Neural progenitor cell (in vitro differentiated cells): ENCODE measurements at places on chromosomes 1 and 21.

DNA sequence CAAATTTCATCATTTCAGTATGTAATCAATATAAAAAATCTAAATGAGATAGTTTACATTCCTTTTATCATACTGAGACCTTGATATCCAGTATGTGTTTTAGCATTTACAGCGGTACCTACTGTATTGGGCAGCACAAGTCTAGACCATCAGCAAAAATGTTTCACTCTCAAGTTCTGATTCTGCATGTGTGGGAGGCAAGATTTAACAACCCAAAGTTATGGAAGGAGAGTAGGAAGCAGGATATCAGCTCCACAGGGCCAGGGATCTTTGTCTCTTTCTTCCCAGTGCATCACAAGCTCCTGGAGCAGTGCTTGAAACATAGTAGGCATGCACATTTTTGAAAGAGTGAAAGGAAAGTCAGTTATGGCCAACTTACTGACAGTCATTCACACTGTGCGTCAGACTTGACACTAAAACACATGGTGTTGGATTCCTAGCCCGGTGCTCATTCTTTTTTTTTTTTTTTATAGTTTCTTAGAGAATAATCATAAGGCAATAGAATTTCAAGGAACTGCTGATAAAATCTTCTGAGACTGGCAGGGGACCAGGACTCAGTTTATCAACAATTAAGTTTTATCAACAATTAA is 6.1 kb downstream of the TENT5C start:
- no peak for DNase-seq

DNA sequence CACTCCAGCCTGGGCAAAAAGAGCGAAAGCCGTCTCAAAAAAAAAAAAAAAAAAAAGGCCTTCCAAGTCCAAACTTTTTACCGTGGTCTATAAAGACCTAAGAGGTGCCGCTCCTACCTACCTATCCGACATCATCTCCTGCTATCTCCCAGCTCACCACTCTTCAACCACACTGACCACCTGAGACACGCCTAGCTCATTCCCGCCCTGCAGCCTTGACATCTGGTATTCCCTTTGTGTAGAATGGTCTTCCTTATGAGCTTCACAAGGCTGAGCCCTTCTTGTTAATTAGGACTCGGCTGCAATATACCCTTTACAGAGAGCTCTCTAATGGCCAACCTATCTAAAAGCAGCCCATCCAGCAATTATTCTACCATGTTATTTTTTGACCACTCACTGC is 680 bp downstream of the MAGOH start:
- peak; percentile 8 for DNase-seq

GRCh38 chr21:45992301-45993209 is 11.0 kb downstream of the COL6A1 start:
- DNase-seq, result no peak

DNA sequence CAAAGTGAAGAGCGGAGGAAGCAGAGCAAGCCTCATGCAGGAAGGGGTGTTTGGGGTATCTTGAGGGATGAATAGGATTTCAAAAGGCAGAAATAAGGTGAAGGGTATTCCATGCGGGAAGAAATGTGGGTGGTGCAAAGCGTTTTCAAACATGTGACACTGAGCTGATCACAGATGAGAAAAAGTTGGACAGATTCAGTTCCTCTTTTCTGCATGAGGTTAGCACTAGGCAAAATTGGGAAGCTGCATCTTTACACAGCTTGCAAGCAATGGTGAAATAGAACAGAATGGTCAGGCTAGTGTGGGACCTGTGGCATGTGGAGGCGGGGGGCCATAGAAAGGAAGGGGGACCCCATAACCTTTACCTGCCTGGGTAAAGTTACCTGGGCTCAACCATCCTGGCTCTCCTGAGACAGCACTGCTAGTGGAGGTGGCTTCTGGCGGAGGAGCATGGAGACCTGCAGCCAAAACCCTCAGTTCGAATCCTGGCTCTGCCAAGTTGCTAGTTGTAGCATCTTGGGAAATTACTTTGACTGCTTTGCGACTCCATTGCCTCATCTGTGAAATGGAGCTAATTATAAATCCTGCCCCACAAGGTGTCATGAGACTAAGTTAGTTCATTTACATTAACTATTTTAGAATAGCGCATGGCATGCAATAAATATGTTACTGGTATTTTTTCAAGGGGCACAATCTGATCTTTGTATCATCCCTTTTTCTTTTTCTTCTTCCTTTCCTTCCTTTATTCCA is 16.4 kb downstream of the KCNA10 start:
- no peak for DNase-seq

DNA sequence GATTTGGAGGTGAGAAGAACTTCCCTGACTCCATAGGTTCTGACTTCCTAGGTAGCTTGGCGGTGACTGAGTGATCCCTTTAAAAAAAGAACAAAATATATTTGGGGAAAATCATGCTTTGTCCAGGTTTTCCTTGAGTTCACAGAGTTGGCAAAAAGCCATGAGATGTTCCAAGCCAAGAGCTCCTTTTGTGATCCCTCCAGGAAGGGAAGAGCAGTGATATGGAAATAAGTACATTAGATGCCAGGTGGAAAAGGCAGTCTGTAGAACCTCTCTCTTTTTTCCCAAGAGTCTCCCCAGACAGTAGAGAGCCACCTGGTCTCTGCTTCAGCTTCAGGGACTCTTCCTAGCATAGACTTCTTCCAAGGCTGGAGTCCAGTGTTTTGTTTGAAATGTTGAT is 10.2 kb downstream of the TLCD4 start:
- no peak for DNase-seq
